ENCODE measurements at places on chromosomes 12 and 14. TPM values are rescaled to one million over a fixed set of nuclear protein-coding genes. Genes with fewer than 3 reads are reported as not detected.

DNA sequence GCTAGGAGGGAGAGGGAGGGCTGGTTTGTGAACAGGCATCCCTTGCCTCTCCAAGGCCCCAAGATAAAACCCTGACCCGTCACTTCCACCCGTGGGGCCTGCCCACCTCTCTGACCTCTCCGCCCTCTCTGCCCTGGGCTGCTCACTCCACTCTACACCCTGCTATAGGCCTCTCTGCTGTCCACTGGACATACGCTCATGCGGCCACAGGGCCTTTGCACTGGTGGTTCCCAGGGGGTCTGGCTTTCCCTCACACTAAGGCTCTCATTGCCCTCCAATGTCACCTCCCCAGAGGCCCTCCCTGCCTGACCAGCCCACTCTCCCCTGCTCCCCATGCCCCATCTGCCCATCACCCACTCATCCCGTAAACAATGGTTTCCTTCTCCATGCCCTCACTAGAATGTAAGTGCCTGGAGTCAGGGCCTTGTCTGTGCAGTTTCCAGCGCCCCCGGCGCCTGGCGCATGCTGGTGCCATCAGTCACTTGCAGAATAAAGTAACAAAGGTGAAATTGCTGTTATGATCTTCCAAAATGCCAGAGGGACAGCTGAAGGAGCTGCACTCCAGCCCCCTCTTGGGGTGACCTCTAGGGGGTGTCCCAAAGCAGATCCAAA is 73.6 kb downstream of the RFLNA start:
- no peak for DNase-seq

Gene AQP2
- 0.30 TPM for total RNA-seq

Gene LRRC10
- total RNA-seq = not detected

Gene SOCS2
- total RNA-seq = 6.5 TPM

GRCh38 chr12:10998204-10998603 is at the start of gene TAS2R20:
TAS2R20 (minus strand) TSS chr12:10998304; CDS start chr12:10997875, 429 bp downstream.
- no peak for DNase-seq

Gene METAP2
- 83.5 TPM for total RNA-seq

DNA sequence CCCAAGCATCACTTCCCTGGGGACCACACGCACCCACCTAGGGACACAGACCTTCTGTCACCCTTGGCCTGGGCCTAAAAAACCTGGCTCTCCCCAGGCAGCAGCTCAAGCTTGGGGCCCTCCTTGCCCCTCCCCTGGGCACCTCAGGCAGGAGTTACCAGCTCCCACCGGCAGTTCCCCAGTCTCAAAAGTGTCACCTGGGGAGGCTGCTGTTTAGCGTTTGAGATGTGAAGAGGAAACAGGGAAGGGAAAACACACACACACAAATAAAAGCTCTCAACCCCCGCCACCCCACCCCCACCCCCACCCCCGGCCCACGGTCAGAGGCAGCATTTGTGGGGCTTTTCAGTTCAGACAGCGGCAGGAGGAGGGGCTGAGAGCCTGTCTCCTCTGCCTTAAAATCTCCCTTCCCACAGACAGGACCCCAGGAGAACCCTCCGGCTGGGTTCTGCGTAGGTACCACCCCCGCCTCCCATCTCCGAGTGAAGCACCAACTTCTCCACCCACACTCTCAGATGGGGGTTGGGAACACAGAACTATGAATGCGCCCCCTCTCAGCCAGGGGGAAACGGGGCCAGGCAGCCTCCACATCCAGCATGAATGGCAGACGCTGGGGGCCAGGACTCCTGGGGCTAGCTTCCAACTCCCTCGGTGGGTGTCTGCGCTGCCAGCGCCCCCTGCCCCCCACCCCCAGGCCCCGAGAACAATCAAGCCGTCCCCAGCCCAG is 3.0 kb downstream of the NCOR2 start:
- no peak for DNase-seq

- peak; percentile 59 for DNase-seq
Measured at GRCh38 chr12:124592050-124592449, 24.6 kb upstream of the NCOR2 start.

DNA sequence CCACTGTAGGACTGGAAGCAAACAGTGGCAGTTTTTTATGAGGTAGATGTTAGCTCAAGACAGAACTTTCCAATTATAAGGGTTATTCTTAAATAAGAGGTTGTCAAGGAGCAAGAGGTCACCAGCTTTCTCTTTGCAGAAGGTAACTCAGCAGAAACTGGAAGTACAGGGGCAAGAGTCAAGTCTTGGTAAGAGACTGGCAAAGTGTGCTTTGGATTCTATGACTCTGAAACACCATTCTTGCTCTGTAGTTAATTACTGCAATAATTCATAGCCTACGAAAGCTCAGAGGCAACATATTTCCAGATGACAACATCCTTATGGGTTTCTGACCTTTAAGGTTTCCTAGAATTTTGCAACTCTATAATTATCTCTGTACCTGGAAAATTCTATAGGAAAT is 51.3 kb downstream of the RMST start:
- DNase-seq = no peak

Gene TPPP2
- total RNA-seq = not detected

Gene NRL
- 2.4 TPM for total RNA-seq

DNA sequence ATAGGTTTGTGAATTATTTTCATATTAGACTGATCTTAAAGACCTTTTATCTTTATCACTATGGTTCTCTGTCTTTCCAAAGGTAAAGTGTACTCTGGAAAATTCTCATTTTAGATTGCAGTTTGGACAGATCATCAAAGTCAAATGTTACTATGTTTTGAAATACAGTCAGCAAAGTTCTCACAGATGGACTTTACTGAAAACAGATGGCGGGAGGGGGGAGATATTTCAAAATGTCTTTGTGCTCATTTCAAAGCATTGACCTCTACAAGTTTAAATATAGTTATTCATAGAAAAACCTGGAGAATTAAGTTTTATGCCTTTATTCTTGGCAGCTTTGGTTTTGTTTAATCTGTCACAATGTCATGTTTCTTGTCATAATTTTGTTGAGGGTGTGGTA is 51.8 kb upstream of the LRTM2 start:
- no peak for DNase-seq

Gene FOXJ2
- total RNA-seq = 5.0 TPM

- DNase-seq = no peak
Measured at GRCh38 chr12:1873531-1874510, 44.6 kb downstream of the CACNA2D4 start.

GRCh38 chr14:75487155-75487671 is 35.1 kb upstream of the BATF start:
- DNase-seq = peak; percentile 78

- no peak for DNase-seq
Measured at GRCh38 chr12:67754933-67755697, 106.6 kb downstream of the DYRK2 start.

Gene MORN3
- 3.1 TPM for total RNA-seq

GRCh38 chr12:21546716-21547115 is 20.6 kb downstream of the SPX start:
- DNase-seq = no peak

DNA sequence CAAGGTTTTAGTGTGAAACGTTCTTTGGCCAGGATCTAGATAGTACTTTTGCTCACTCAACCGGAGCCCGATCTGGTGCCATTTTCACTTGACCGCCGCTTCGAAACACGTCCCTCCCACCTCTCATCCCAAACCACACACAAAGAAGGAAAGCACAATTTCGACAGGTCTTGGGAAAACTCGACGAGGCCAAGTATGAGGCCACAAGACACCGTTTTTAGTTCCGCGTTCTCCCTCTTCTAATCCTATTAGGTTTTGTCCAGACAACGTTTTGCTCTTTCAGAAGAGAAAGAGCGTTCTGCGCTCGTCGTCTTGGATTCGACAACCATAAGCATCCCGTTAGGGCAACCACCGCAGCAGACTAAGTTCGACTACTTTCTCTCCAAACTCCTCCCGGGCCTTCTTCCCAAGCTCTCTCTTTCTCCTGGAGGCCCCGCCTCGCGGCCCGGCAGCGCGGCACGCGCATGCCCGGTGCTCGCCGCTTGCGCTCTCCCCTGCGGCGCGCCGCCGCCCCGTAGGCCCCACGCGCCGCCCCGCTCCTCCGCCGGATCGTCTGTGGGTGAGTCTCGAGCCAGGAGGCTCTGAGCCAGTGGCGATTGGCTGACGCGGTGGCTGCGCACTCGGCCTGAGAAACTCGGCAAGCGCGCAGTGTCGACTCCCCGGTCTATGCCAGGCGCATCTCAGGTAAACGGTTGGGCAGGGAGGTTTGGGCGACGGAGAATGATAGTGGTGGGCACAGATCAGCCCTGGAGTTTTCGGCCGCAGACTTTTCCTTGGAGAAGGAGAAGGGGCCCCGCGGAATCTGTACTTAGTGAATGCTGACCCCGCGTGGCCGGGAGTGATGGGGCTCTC is at the start of gene MIPOL1:
TSS of gene MIPOL1 (plus strand) at position 517 of the 852 bp plus-strand sequence. CDS start 49,952 bp downstream, outside the sequence.
- DNase-seq = peak; percentile 68

DNA sequence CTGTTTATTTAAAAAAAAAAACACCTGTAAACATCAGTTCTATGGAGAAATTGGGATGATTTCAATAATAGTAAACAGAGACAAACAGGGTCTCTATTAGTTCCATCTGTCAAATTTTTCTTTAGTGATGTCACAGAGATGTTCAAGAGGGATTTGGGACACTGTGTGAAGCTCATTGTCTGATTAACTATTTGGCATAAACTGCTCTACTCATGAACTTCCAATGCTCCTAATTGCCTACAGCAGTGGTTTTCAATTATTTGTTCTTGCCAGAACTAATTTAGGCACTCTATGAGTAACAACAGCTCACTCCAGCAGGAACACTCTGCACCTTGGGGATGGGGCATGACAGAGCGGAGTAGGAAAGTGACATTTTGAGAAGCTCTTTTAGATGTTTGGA is 250.1 kb upstream of the PRKD1 start:
- peak; percentile 18 for DNase-seq

GRCh38 chr12:116759783-116760621 is 21.9 kb downstream of the RNFT2 start:
- DNase-seq = no peak

DNA sequence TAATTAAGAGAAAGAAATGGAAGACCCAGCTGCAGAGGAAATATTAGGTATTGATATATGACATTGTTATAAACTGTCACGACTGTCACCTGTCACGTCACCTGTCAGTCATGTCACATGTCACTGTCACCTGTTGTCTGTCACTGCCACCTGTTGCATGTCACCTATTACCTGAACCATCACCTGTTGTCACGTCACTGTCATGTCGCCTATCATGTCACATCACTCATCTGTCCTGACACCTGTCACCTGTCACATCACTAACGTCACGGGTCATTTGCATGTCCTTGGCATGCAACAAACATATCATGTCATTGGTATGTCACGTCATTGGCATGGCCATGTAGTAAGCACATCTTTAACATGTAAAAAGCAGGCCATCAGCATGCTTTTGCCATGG is 26.6 kb upstream of the TESC start:
- no peak for DNase-seq

Gene TRAF3
- 40.1 TPM for total RNA-seq

DNA sequence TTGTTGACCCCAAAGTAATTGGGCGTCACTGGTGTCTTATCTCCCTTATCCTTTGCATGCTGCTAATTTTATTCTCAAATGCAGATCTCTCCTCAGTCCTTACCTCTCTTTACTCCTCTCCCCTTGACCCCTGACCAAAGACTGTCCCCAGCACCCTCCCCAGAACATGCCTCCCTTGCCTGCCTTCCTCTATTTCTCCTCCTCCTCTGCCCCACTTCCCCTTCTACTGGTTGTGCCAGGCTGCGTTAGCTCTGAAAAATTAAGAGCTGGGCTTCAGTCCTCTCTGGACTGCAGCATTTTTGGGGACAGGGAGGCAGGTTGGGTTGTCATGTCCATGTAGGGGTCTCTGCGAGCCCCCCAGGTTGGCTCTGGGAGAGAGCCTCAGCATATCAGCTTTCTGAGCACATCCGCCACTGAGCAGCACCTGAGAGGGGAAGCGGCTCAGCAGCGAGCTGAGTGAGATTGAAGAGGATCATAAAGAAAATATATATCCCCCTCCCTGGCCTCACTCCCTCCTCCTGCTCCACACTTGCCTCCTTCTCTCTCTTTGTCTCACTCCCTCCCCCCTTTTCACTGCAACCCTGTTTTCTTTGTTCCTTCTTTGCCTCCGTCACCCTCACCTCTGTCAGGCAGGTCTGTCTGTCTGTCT is 6.4 kb upstream of the CISTR start:
- no peak for DNase-seq

Gene SSPN
- total RNA-seq = 8.5 TPM
